ENCODE measurements at places on chromosomes 12 and 14.
A peak's percentile ranks its signal among the peaks of the same experiment; 100 is the strongest.

GRCh38 chr14:99603471-99604277, at the start of gene CCDC85C:
Gene CCDC85C (minus strand): TSS chr14:99604207. CDS start chr14:99603959, 248 bp downstream.
- DNase-seq, result peak; percentile 20

DNA sequence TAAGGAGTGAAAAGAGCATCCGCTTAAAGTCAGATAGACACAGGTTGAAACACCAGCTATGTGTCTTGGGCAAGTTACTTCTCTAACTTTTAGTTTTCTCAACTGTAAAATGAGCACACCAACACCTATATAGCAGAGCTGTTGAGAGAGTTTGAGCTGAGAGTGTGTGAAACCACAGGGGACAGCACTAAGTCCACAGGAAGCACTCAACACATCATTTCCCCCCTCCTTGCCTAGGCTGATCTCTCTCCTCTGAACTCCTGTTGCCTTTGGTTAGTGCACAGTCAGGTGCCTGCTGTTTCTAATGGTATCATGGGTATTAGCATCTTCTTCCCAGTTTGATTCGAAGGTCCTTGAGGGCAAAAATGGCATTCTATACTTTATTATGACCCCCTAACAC, 176.7 kb downstream of the DPF3 start:
- DNase-seq, result no peak

DNA sequence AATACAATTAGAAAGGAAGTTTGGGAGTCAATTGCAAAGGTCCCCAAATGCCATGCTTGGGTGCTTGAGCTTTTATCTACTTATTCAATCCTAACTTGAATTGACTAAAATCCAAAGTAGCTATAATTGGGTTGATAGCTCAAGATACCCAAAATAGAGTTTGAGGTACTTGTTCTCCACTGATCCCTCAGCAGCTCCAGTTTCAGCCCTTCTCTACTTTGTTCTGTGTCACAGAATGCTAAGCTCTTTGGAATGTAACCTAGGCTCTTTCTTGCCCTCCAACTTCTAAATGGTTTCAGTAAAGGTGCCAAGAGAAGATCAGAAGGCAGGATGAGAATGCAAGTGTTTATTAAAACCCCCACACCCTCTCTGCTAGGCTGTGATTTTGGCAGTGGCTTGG, 251.4 kb upstream of the CLEC14A start:
- DNase-seq, result no peak

DNA sequence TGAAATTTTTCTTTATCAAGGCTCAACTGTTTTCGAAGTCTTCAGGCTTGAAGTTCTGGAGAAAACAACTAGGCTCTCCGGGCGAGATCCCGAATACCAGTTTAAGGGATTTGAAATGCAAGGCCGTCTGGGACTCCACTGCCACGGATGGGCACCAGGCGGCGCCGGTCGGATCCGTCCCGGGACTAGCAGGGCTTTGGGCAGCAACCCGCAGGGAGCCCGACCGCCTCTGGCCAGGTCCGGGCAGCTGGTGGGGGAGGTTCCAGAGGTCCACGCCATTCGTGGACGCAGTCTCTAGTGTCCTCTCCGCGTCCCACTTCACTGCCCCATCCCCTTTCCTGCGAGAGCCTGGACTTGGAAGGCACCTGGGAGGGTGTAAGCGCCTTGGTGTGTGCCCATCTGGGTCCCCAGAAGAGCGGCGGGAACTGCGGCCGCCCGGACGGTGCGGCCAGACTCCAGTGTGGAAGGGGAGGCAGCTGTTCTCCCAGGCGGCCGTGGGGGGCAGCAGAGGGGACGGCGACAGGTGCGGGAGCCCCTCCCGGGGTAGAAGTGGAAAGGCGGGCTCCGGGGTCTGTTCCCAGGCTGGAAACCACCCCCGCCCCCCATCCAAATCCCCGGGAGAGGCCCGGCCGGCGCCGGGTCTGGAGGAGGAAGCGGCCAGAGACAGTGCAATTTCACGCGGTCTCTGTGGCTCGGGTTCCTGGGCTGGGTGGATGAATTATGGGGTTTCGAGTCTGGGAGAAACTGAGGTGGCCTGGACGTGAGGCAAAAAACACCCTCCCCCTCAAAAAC, 838 bp upstream of the ERBB3 start:
- DNase-seq, result peak; percentile 24

DNA sequence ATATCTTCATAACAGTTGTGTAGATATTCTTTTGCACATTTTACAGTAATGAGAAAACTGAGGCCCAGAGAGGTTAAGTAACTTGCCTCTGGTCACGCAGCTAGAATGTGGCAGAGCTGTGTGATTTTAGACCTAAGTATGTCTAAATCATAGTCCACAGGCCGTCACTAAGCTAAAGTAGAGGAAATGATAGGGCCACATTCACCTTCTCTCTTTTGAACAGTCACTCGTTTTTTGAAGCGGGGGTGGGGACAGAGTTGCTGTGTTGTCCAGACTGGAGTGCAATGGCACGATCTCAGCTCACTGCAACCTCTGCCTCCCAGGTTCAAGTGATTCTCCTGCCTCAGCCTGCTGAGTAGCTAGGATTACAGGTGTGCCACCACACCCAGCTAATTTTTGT, 68.5 kb downstream of the RASSF3 start:
- no peak for DNase-seq

- DNase-seq, result no peak
Observed at GRCh38 chr12:127970491-127970890, 296.5 kb upstream of the TMEM132C start.

DNA sequence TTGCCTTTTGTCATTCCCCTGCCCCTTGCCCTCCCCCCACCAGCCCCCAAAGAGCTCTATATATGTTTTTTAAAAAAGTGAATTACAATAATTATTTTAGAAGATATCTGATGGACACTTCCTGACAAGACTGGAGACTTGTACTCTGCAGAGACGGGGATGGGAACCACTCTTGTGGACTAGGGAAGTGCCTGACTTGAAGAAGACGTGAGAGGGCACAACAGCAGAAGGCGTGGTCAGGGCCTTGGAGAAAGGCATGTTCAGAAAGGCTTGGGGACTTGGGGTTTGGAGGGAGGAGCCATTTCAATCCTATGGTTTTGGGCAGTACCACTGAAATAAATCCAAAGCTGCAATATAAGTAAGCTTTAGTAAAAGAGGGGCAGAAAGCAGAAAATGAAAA, 154.7 kb downstream of the APAF1 start:
- DNase-seq, result no peak

GRCh38 chr12:69410571-69410970, 51.0 kb downstream of the YEATS4 start:
- DNase-seq, result no peak

DNA sequence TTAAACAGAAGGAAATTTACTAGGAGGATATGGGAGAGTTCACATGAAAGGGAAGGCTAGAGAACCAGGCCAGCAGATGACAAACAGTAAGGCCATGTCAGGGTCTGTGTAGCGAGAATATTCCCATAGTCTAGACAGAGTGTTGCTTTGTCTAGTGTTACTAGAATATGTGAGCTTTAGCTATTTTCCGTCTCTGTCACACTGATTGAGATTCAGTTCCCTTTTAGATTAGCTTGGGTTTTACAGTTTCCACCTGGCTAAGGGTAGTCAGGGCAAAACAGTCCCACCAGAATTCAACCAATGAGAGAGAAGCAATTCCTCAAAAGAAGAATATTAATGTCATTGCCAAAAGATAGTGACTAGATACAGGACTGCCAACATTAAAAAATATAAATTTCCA, 82.8 kb upstream of the MDM1 start:
- no peak for DNase-seq

DNA sequence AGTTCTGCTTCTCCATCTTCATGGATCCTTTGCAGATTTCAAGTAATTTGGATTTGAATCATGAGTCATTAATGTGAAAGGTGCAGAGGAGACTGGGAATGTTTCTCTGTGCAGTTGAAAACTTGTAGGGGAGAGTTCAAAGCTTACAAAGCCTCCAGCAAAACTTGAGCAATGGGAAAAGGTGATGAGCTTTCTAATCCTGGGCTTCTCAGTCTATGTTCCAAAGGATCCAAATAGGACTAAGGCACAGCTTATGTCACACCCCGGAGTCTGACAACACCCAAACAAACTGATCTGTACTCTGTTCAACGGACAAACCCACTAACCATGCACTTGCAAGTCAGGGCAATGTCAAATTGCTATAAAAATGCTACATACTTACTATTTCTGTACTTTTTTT, 134.8 kb downstream of the DUSP6 start:
- DNase-seq, result no peak

DNA sequence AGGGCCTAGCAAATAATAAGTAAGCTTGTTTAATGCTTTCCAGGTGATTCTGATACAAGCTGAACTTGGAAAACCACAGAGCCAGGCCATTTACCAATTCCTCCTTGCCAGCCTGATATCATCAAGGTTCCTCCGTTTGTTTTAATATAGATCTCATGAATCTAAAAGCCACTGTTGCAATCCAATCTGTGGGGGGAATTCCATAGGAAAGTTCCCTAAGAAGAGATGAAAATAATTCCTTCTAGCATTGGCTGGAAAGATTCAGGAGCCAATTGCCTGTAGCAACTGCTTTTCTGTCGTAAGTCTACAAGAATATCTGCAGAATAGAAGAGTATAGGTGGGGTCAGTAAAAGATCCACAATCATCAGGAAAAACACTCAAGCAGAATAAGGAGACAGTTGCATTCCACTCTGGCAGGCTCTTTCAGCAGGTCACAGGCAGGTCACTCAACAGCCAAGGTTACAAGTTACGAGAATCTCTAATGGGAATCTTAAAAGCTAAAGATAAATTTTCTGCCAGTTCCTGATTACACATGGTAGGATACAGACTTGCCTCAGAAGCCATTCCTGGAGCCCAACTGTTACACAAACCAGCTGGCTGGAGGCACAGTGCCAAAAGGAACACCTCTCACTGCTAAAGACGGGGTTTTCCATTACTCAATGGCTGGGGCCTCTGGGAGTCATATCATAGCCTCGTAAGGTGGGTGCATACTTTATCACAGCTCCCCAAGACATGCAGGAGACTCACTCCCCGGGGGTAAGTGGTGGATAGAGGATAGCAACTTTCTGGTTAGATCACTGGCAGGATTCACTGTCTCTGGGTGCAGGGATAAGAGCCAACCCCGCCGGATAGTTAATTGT, 43.6 kb downstream of the FGD6 start:
- DNase-seq, result no peak

DNA sequence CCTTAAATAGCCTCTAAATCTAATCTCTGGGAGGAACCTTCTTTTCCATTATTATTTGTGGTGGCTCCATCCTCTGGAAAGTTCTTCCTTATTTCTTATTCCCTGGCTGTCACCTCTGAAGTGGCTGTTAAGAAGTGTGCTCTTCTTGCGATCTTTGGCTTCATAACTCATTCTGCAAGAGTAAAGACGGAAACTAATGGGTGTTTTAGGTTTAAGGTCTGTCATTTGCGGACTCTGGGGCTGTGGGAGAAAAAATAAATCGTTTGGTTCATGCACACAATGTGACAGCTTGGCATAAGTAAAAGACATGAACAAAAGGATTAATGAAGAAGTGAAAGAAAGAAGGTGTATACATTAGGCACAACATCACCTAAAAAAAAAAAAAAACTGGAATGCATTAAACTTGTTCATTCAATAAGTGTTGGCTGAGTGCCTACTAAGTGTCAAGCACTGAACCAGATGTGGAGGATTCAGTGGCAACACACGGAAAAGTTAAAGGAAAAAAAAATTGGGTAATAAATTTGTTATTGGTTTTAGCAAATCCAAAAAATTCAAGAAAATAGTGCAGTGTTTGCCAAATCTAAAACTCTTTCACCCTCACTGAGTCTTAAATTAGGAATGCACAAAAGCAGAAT, 99.5 kb downstream of the ERGIC2 start:
- no peak for DNase-seq

DNA sequence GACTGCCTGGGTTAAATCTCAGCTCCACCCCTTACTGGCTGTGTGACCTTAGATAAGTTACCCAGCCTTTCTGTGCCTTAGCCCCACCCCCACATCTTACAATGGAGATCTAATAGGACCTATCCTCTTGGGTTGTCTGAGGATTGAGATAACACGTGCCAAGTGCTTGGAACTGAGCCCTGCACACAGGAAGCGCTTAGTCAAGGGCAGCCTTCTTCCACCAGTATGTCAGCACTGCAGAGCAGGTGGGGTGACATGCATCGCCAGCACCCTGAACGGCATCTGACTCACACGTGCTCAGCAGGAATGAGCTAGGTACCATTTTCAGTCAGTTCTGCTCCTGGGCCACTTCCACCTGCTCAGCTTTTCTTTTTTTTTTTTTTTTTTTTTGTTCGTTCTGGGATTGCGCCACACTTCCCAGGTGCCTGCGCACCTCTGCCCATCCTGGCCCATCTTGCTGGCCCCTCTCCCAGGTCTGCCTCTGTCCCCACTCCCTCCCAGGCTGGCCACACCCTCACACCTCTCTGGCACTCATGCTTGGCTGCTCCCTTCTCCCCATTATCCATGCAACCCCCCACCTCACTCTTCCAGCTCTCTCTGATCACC, 19.6 kb downstream of the LGMN start:
- no peak for DNase-seq

GRCh38 chr12:94980577-94980976, 22.9 kb downstream of the NDUFA12 start:
- no peak for DNase-seq

- no peak for DNase-seq
Observed at GRCh38 chr12:13097491-13098011, 5.9 kb downstream of the GSG1 start.

DNA sequence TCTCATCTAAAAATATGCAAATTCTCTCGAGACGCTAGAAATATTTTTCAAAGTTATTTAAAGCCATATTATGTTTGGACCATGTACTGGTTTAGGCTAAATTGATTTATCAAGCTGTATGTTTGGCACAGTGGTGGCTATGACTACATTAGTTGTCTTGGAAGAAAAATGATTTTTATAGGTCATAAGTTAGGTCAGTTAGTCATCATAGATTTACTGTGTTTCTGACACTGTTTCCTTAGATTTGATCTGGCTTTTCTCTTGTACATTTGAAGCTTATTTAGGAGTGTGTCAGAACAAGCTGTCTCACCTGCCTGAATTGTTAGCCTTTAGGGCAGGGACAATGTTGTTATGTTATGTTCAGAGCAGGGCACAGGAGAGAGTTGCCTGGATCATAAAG, 161.1 kb upstream of the FBXO33 start:
- DNase-seq, result no peak

GRCh38 chr14:87108726-87109125, 884.3 kb downstream of the GALC start:
- no peak for DNase-seq

GRCh38 chr12:56197921-56198635, 8.8 kb upstream of the SMARCC2 start:
- no peak for DNase-seq

- no peak for DNase-seq
Observed at GRCh38 chr12:46577063-46577776, 204.6 kb upstream of the SLC38A2 start.

GRCh38 chr12:56159482-56160192, 1.5 kb downstream of the MYL6 start:
- DNase-seq, result no peak

- no peak for DNase-seq
Observed at GRCh38 chr12:70214972-70215617, 28.1 kb upstream of the CNOT2 start.

All from activated T-cell treated with anti-CD3 and anti-CD28 coated beads for 4 hours (primary cell).